Activated T-helper 2 cell treated with anti-CD3 and anti-CD28 coated beads, Interferon-gamma antibody, Interleukin-2, Interleukin-4, amounts not matched to agents 10 μg/mL and 5 μg/mL and 100 μg/mL, durations not matched to agents 14 hours and 24 hours and 36 hours (primary cell): ENCODE measurements at places on chromosomes 16 and 17.

DNA sequence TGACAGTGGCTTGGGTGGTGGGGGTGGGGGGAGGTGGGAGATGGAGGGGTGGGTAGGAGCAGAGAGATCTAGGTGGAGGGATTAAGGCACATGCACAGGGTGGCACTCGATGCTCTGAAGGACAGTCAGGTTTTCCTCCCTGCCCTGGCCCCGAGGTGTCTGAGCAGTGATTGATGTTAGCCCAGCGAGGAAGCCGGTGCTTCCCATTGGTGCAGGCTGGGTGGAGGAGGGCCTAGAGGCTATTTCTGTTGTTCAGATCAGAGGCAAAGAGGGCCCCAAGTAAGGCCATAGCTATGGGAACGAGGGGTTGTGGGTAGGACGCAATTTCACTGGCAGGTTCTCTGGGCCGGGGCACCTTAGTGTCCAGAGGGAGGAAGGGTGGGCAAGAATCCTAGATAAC, 23.1 kb downstream of the CACNA1G start:
- H3K4me1 ChIP-seq = no peaks in the 10 kb centered on the region
- peaks cover 16% of the 10 kb centered on the region for H3K27me3 ChIP-seq
- H3K36me3 ChIP-seq = no peaks in the 10 kb centered on the region
- no peak overlapping the region for H3K27ac ChIP-seq
- no peak for DNase-seq

GRCh38 chr17:18259621-18260331, 686 bp upstream of the MIEF2 start:
- DNase-seq = no peak
- H3K27ac ChIP-seq = peak overlapping the region; percentile 75
- H3K27me3 ChIP-seq = no peaks in the 10 kb centered on the region

DNA sequence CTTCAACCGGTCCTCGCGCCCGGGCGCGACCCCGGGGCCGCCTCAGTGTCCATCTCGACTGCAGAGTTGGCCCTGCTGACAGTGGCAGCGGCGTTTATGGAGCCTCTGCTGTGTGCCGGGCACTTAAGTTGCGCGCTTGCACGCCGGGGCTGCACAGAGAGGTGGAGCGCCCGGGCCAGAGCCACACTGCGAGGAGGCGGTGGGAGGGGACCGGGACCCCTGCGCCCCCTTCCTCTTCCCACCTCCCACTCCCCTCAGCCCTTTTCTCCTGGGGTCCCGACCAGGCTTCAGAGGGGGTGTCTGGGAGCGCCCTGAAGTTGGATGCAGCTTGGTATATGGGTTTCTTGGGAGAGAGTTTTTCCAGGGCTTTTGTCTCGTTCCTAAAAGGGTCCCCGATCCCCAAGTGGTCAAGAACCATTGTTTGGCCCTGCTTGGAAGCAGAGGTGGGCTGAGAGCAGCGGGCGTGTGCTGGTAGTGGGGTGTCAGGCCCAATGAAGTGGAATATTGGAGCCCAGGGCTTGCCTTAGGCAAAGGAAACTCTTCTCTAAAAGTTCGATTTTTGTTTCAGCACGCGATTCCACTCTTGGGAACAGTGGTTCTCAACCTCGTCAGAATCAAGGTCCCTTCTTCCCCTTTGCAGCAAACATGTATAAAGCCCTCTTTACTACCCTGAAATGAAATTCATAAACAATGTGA, 605 bp downstream of the MRTFB start:
- H3K27ac ChIP-seq = peak overlapping the region; percentile 57
- peaks cover 2% of the 10 kb centered on the region for H3K27me3 ChIP-seq
- peaks cover 9% of the 10 kb centered on the region for H3K4me1 ChIP-seq
- peak overlapping the region; percentile 80 for H3K4me3 ChIP-seq
- no peaks in the 10 kb centered on the region for H3K36me3 ChIP-seq

DNA sequence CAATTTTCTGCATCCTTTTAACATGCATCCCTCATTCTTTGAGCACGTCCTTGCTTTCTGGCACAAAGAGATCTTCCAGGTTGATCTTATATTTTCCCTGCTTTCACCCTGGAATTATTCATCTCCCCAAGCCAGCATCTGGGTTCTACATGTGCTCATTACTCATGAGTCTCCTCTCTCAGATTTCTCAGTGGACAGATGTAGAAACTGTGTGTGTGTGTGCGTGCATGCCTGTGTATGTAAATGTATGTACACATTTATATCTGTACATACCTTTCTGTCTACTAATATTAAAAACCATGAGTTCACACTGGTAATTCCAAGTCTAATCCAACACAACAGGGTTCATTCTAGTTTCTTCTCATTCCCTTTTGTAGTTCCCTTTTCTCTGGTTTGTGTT, 41.9 kb upstream of the NSRP1 start:
- H3K4me3 ChIP-seq = no peak overlapping the region
- DNase-seq = no peak
- H3K4me1 ChIP-seq = no peaks in the 10 kb centered on the region
- peaks cover 40% of the 10 kb centered on the region for H3K27me3 ChIP-seq
- no peak overlapping the region for H3K27ac ChIP-seq

DNA sequence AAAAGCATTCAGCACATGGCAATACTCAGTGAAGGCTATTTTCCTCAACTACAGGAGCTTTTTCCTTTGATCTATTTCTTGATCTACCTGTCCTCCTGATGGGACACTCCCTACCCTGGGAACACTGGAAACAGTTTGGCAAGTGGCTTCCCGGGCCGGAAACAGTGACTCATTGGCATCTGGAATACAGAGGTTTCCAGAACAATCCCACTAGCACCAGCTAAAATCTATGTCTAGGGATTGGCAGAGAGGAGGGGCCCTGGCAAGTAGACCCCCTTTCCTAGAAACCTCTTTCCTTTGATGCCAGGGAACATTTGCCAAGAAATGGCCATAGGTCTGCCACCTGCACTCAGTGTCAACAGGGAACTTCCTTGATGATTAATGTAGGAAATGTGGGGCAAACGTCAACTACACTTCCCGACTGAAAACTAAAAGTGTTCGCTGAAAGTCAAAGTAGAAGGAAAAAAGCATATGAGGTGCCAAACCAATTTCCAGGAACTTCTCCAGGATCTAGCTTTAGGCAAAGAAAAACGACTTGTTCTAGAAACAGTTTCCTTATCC, 30.4 kb upstream of the FBXW10B start:
- no peak for DNase-seq
- H3K4me3 ChIP-seq = no peak overlapping the region
- no peaks in the 10 kb centered on the region for H3K36me3 ChIP-seq

DNA sequence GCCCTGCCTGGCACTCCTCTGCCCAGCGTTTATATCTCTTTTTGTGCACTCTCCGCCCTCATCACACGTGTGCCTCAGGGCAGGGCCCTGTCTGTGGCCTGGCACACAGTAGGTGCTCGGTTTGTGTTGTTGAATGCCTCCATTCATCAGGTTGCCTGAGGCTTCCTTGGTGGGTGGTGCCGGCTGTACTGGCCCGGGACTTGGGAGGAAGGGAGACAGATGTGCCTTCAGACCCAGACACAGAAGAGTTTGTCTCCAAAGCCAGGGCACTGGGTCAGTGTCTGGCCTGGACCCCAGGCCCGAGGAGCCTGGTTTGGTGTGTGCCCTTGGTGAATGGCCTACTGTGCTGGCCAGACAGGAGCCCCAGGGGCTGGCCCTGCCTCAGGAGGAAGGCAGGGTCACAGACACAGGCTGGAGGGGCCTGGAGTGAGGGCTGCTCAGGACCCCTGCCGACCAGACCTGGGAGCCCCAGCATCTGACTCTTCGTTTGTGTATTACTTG, 71.6 kb downstream of the RAI1 start:
- H3K27ac ChIP-seq = peak overlapping the region; percentile 68
- no peaks in the 10 kb centered on the region for H3K36me3 ChIP-seq
- peaks cover 45% of the 10 kb centered on the region for H3K4me1 ChIP-seq
- DNase-seq = no peak

GRCh38 chr16:66903544-66904427, 14.9 kb downstream of the CDH16 start:
- H3K4me1 ChIP-seq = peaks cover 6% of the 10 kb centered on the region
- H3K27ac ChIP-seq = no peak overlapping the region

DNA sequence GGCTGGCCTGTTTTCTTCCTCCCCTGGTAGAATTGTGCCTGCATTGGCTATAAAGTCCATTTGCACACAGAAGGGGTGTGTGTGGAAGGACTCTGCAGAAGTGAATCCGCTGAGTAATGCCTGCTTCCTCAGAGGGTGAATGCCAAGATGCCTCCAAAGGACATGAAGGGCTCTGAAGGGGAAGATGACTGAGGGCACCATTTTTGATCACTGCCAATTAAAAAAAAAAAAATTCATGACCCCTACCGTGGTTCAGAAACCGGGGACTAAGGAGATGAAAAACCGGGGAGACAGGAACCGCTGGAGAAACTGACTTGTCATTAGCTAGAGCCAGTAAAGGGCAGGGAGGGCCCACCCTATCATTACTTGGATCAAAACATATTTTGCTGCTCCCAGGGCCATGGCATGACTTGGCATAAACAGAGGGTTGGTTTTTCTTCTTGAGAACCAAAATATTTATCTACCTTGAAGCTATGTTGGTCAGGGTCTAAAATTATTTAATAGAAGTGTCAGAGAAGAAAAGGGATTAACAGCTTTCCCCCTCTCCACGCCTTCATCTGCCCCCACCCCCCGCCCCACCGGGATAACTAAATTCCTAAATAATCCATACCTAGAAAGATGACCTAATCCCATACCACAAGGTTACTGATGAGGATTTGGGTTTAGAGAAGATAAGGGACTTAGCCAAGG, 3.6 kb upstream of the USP7 start:
- peaks cover 6% of the 10 kb centered on the region for H3K4me1 ChIP-seq
- peaks cover 4% of the 10 kb centered on the region for H3K36me3 ChIP-seq
- no peak overlapping the region for H3K27ac ChIP-seq
- H3K27me3 ChIP-seq = peaks cover 10% of the 10 kb centered on the region
- DNase-seq = no peak

DNA sequence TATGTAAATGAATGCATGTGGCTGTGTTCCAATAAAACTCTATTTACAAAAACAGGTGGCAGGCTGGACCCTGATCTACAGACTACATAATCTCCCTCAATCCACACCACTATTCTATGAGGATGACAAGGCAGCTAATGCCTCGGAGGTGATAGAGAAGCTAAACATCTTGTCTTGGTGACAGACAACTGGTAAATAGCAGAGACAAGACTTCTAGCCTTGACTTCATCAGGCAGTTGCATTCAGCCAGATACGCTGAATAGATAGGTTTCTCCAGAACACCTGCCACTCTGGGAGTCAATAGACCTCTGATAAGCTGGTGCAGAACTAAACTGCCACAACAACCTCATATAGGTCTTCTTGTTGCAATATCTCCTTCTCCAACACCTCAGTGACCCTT, 3.3 kb downstream of the ATPAF2 start:
- no peak overlapping the region for H3K27ac ChIP-seq
- H3K4me3 ChIP-seq = no peak overlapping the region

DNA sequence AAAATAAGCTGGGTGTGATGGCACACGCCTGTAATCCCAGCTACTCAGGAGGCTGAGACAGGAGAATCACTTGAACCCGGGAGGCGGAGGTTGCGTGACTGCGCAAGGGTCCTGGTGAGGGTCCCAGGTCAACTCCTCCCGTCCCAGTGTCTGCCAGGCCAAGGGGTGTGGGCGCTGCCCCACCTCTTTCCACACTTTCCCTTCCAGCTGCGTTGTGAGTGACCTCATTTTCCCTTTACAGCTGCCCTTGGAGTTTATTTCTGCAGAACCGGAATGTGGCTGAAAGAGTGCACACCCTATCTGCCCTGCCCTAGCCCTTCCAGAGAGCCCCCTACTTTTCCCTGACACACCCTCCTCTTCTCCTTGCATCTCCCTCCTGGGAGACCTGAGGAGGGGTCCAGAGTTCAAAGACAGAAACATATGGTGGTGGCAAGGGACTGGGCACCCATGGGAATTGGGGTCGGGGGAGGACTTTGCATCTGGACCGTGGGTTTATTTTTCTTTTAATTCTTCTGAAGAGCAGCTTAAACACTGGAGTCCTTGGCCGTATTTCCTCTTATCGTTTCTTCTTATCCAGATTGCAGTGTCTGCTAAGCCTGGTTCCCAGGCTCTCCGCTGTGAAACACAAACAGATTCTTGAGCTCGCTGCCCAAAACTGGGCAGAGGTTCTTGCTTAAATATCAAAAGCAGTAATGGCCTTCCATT, 20.9 kb downstream of the MRC2 start:
- H3K4me1 ChIP-seq = peaks cover 11% of the 10 kb centered on the region
- H3K4me3 ChIP-seq = no peak overlapping the region
- DNase-seq = no peak

DNA sequence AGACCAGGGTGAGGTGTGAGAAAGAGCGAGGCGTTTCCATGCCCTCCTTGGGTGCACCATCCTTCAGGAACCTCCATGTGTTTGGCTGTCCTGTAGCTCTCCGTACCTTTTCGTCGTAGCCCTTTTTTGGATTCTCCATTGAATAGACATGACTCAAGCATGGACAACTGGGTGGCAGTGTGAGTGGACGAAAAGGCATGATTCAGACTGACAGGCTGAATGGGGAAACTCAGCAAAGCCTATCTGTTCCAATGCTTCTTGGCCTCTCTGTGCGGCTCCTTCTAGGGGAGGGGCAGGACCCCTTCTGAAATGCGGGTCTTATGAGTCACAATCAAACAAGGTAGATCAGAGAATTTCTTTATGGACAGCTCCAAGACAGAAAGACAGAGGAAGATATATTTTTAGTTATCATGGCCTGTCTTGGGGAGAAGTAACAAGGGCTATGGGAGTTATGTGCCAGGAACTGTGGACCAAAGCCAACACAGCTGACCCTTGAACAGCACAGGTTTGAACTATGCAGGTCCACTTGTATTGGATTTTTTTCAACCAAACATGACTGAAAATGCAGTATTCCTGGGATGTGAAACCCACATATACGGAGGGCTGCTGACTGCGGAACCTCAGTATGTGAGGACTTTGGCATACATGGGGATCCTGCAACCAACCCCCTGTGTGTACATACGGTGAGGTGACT, 22.9 kb downstream of the ADORA2B start:
- H3K27ac ChIP-seq = no peak overlapping the region
- peaks cover 10% of the 10 kb centered on the region for H3K4me1 ChIP-seq
- H3K4me3 ChIP-seq = no peak overlapping the region
- H3K27me3 ChIP-seq = peaks cover 32% of the 10 kb centered on the region
- H3K36me3 ChIP-seq = no peaks in the 10 kb centered on the region
- DNase-seq = no peak

DNA sequence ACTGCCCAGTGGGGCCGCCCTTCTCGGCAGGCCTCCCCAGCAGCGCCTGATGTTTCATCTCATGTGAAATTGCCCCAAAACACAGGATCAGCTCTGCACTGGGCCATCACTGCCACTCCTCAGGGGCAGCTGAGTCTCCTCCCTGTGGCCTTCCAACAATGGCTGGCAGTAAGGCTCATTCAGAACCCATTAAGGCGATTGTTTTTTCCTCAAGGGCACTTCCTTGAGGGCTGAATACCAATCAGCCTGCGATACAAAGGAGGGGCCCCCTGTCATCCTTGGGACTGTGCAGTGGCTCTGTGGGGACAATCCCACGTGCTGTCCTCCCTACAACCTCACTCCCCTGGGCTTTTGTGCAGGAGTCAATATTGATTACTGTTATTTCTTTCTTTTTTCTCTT, 47.5 kb downstream of the XYLT1 start:
- DNase-seq = no peak
- H3K27me3 ChIP-seq = no peaks in the 10 kb centered on the region
- H3K36me3 ChIP-seq = peaks cover 31% of the 10 kb centered on the region

- H3K27ac ChIP-seq = no peak overlapping the region
- H3K4me3 ChIP-seq = no peak overlapping the region
- H3K27me3 ChIP-seq = no peaks in the 10 kb centered on the region
- H3K36me3 ChIP-seq = no peaks in the 10 kb centered on the region
- DNase-seq = no peak
Measured at GRCh38 chr17:12900474-12900873, 111.2 kb downstream of the ARHGAP44 start.

- H3K4me3 ChIP-seq = no peak overlapping the region
- H3K4me1 ChIP-seq = peaks cover 8% of the 10 kb centered on the region
- H3K27me3 ChIP-seq = peaks cover 55% of the 10 kb centered on the region
- no peaks in the 10 kb centered on the region for H3K36me3 ChIP-seq
Measured at GRCh38 chr17:74854792-74855191, 4.9 kb downstream of the GRIN2C start.
